ENCODE measurements at places on chromosomes 1 and 21.

GRCh38 chr1:154747380-154747739 is 122.7 kb downstream of the KCNN3 start:
- no peak for DNase-seq

DNA sequence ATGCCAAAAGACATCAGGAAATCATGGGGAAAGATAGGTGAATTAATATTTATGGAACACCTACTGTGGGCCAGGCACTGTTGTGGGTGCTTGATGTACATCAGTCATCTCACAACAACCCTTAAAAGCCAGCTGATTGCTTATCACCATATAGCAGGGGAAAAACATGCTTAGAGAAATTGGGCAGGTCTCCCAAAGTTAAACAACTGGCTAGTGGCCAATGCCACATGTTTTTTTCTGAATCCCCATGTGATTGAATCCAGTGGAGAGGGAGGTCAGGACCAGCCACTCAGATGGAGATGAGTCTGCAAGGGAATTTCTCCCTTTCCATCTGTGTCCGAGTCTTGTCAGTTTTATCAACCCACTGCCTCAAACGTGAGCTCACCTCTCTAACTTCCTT is 33.5 kb downstream of the UTP25 start:
- no peak for DNase-seq

DNA sequence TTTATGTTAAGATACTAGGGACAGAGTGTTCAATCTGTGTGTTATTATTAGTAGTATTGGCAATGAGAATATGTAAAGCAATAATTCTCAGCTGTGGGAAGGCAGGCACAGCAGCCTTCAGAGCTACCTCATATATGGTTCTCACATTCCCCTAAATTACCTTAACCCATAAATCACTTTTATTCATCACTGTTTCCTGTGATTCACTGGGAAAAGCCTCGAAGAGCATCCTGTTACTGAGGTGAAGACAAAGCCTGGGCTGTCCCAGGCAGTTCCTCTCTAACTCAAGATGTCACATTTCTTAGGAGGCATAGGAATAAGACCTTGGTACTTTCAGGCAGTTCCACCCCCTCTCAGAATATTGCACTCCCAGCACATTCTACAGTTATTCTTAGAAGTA is 965.7 kb downstream of the NCAM2 start:
- DNase-seq: no peak

- no peak for DNase-seq
Measured at GRCh38 chr1:43951021-43951985, 4.6 kb downstream of the IPO13 start.

- peak; percentile 50 for DNase-seq
Measured at GRCh38 chr21:34639882-34640788, 25.2 kb upstream of the RCAN1 start.

DNA sequence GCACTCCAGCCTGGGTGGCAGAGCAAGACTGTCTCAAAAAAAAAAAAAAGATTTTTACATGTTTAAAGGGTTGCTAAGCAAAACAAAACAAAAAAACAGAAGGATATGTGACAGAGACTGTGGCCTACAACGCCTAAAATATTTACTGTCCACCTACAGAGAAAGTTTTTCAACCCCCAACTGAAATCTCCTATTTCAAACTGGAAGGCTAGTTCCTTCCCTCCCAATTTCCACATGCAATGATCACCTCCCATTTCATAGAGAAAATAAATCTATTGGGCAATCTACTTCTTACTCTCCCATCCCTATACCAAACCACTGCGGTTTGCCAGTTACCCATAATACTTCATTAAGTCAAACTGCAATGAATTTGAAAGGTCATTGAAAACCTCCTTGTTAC is 74.2 kb downstream of the ST3GAL3 start:
- no peak for DNase-seq

- no peak for DNase-seq
Measured at GRCh38 chr1:93880731-93881130, 1.7 kb upstream of the DNTTIP2 start.

All from mesendoderm (in vitro differentiated cells).